ENCODE measurements at places on chromosomes 5 and 9.

GRCh38 chr9:93185266-93186214, 1.6 kb downstream of the WNK2 start:
- peak; percentile 18 for DNase-seq

DNA sequence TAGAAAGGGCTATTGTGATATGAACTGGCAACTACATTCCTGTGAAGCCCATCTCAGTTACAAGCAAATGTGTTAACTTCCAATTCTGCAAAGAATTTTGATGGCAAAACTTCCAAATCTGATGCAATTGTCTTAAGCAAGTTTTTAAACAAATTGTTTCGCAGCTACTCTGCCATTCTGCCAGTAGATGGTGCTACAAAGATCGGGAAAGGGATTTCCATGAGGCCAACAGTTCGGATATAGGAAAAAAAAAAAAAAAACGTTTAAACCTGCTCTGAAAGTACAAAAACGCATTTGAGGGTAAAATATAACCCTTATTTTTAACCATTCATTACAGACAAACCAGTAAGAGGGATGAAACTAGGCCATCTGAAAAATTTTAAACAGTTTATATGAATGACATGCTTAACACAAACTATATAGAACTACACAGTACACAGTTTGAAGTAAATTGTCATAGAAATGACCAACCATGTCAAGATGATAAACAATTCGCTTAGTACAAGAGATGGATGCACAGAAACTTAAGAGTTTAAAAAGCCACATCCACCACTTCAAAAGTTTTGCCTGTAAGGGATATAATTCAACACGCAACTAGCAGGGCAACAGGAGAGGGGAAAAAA, 2.2 kb downstream of the HNRNPA0 start:
- DNase-seq = peak; percentile 78

DNA sequence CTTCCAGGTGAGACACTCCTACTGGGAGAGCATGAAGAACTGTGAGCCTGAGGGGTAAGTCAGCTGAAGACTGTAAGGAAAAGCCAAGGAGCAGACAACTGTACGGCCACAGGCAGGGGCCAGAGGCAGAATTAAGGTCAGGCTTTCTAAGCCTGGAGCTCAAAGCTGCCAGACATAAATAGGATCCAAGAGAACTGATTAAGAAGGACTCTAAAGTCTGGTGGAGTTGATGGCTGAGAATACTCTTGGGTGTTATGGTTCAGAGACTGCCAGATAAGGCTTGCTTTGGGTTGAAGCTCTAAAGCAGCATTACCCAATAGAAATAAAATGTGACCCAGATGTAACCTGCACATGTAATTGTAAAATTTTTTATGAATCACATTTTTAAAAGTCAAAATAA, 12.2 kb downstream of the PDE8B start:
- no peak for DNase-seq

- no peak for DNase-seq
These were observed 38.8 kb downstream of the ITGA2 start for GRCh38 chr5:53027913-53028312.

DNA sequence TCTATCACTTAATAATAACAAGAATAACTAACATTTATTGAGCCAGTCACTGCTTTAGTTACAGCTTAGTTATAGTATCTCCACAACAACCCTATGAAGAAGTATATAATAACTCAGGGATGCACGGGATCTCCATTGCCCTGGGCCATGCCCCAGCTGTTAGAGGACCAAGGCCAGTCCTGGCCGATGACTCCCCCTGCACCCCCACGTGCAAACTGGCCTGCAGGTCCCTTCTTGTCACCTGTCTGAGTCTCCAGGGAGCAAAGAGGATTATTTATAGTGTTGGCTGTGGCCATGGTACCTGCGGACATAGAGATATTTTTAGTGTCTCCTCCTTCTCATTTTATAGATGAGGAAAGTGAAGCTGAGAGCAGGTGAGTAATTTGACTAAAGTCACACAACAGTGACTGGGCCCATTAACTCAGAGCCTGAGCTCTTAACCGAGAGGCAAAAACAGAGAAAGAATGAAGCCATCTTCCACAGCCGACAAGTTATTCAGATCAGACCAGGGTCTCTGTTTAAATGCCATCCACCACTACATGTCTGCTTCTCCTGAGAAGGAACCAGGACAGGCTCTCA, 94.4 kb downstream of the TMEM215 start:
- DNase-seq = no peak

DNA sequence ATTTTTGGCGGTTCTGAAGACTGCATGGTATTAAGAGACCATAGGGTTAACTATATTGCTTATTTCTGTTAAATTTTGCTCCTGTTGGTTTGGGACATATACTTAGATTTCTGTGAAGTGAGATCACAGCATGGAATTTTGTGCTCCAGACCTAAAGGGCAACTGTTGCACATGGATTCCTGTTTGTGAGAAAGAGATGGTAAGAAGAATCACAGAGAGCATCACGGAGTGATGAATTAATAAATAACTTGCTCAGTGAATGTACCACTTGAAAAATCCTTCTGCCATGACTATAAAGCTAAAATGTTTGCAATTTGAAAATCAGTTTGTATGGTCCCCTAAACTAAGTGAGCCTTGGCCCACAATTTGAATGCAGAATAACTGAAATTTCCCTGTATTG, 4.5 kb downstream of the PSAT1 start:
- no peak for DNase-seq

DNA sequence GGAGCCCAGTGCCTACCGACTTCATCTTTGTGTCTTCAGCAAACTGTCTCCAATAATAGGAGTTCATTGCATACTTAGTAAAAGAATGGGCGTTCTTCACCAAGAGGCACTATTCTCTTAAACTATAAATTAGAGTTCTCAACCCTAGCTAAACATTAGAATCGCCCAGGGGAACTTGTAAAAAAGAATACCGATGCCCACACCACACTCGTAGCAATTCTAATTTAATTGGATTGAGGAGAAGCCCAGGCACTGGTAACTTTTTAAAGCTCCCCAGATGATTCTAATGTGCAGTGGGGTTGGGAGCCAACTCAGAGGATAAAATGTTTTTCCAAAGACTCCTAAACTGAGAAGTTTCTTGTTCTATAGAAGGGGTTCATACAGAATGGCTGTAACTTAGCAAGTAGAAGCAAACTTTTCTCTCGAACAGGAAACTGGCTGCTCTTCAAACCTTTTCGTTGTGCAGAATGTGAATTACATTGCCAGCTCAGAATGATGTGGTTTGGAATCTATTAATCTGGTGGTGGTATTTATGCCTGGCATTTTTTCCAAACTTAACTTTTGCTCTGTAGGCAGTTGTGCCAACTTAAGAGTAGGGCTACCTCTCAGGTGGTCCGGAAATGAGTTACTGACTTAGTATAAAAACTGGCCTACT, 26.4 kb upstream of the NFIB start:
- DNase-seq = no peak
